ENCODE measurements at places on chromosomes 4 and X. TPM values are rescaled to one million over a fixed set of nuclear protein-coding genes. Genes with fewer than 3 reads are reported as not detected.

NKX3-2 gene
- total RNA-seq = 3.6 TPM

AFM gene
- total RNA-seq = not detected

PRRG3 gene
- total RNA-seq = under 0.01 TPM

CYSLTR1 gene
- 0.39 TPM for total RNA-seq

ITIH6 gene
- total RNA-seq = under 0.01 TPM

C1QTNF7 gene
- total RNA-seq = 0.86 TPM

SUPT20HL1 gene
- 0.22 TPM for total RNA-seq

IL9R gene
- not detected for total RNA-seq

RPS6KA6 gene
- total RNA-seq = 6.8 TPM

NEXMIF gene
- total RNA-seq = 0.32 TPM

TMPRSS11F gene
- not detected for total RNA-seq

GPRIN3 gene
- total RNA-seq = 0.22 TPM
